ENCODE measurements at places on chromosomes 7 and 10.
A peak's percentile ranks its signal among the peaks of the same experiment; 100 is the strongest.

GRCh38 chr7:84821671-84822534 lies 365.0 kb downstream of the SEMA3D start:
- DNase-seq, result no peak

GRCh38 chr10:25902002-25902401 lies 32.0 kb upstream of the MYO3A start:
- DNase-seq, result no peak

GRCh38 chr7:132148876-132149275 lies 427.4 kb downstream of the PLXNA4 start:
- no peak for DNase-seq

DNA sequence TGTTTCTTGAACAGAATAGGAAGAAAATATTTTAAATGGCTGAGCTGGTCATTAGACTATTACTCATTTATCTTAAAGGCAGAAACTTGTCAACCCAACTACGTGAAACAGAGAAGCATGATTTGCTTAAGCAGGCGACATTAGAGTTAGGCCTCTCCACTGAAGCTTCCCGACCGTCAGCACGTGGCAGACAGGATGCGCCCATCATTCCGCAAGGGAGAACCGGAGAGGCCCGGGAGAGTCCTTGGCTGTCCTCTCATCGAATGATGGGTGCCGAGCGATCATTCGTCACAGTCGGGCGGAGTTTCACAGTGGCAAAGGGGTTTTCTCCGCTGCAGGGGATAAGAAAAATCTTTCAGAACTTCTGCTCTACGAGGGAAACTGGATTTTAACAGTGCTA lies 11.8 kb downstream of the BRI3 start:
- no peak for DNase-seq

GRCh38 chr7:66642932-66643331 lies 14.3 kb downstream of the KCTD7 start:
- no peak for DNase-seq

DNA sequence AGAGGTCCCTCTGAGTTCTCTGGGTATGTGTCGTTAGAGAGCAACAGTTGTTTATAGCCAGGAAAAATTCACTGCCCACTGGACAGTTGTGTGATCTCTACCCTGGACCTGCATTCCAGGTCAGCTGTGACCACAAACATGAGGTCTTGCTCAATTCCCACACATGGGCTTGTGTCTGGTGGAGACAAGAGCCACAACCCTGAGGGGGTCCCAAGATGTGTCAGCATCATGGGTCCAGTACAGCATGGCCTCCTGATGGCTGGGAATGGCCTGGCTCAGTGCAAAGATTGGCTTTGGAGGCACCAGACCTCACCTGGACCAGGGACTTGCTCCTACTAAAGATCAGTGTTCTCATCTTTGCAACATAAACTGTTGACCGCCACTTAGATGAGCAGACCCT lies 751.6 kb downstream of the GRID1 start:
- no peak for DNase-seq

DNA sequence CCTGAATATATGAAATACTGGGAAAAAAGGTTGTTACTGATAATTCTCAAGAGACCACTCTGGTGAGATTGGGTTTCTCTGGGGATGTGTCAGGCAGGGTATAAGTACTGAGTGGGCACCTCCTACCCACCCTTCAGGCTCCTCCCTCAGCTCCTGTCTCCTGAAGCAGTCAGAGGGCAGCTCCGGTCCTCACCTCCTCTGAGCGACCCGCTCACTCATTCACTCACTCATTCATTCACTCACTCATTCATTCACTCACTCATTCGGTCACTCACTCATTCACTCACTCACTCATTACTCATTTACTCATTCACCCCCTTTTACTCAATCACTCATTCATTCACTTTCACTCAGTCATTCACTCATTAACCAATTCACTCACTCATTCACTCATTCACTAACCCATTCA lies 6.9 kb upstream of the PFKP start:
- no peak for DNase-seq

DNA sequence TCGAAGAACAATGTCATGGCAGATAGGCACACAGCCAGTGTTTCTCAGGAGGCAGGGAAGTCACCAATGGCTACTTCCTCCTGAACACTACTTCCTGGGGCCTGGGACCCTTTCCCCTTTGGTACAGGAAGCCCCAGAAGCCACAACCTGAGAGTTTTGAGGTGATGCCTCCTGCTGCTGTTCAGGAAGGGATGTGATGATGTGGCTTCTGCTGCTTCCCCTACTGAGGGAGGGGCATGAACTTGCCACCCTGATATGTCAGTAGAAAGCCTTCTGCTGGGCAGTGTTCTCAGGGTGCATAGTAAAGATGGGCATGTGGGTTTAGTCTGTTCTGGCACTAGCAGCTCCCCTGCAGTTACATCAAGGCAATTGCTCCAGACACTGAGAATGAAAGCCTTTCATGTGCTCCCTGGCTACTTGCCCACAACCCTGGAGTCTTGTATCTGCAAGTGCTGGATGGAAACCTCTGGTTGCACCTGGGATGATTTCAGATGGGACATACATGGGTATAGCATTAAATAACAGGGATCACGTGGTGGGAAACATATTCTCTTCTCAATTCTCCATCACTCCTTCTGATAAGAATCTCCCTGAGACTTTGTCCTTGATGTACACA lies 69.3 kb downstream of the ADRA2A start:
- no peak for DNase-seq

DNA sequence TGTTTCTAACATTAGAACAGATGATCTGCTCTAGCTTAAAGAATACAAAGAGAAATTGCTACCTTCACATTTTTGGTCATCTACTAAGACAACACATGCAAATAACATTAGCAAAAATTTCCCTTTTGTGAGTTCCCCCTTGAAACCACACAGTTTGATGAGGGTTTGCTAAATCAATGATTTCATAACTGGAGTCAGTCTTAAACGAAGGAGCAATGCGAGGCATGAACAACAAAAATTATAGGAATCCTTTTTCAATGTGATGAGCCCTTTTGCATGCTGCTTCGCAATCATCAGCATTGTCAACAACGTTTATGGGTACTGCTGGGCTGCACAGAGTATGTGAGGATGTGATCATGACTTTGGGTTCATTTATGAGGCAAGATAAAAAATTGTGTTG lies 286.4 kb downstream of the C7orf25 start:
- no peak for DNase-seq

DNA sequence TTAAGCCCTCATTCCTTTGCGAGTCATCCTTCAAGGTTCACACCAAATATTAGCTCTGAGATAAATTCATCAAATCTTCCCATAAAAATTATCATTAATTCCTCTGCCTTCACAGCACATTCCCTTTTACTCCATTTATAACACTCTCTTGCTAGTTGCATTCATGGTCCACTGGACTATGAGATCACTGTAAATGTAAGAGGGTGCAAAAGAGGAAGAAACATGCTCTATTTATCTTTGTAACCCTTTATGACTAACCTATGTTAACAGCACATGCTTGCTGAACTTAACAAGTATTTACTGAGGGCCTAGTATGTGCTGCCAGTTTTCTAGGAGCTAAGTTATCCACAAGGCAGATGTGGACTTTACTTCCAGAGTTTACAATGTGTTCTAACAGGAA lies 86.7 kb upstream of the TMEM168 start:
- DNase-seq, result no peak

DNA sequence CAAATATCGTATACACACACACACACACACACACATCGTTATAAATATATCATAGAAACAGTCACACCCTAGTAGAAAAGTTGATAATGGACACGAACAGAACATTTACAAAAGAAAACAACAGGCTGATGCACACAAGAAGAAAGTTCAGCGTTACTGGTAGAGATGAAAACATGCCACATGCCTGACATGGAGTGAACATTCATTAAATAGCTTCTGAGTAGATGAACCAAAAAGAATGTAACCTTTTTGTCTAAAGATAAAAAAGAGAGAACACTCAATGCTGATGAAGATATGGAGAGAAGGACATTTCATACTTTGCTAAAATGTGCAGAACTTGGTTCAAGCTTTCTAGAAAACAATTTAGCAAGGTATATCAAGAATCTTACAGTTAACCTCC lies 173.4 kb upstream of the KLF14 start:
- no peak for DNase-seq

GRCh38 chr10:29392376-29393021 lies 103.6 kb downstream of the LYZL1 start:
- peak; percentile 65 for DNase-seq

- DNase-seq, result no peak
These were observed 38.0 kb upstream of the ACSL5 start for GRCh38 chr10:112335868-112336265.

GRCh38 chr7:117674617-117675016 lies 194.8 kb downstream of the CFTR start:
- DNase-seq, result no peak

DNA sequence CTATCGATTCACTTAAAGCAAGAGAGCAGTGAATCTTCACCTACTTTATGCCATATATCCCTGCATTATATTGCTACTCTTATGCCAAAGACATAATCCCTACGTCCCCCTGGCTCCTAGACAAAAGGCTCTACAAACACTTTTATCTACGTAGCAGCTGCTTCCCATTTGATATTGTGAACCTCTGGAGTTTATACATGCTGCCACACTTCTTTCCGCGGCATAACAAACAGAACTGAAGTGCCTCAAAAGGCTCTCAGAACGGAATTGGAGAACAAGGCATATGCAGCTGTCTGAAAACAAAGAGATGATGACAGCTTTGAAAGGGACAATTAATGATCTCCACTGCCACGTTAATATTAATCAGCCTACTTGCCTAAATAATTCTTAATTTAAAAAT lies 985.6 kb upstream of the LRRN3 start:
- DNase-seq, result no peak

GRCh38 chr10:26446258-26446657 lies 8.1 kb downstream of the APBB1IP start:
- DNase-seq, result no peak

DNA sequence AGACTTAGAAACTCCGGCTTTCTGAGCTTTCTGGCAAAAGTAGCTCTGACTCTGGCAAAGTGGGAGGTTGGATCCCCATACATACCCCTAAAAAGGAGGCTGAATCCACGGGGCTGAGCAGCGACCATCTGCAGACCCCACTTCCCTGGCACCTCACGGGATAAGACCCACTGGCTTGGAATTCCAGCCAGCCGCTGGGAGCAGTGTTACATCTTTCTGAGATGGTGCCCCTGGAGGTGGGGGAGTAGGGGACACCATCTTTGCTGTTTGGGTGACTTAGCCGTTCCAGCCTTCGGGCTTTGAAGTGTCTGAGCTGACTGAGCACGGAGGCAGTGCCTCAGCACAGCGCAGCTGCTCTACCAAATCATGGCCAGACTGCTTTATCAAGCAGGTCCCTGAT lies 45.0 kb upstream of the GRM3 start:
- DNase-seq, result no peak

DNA sequence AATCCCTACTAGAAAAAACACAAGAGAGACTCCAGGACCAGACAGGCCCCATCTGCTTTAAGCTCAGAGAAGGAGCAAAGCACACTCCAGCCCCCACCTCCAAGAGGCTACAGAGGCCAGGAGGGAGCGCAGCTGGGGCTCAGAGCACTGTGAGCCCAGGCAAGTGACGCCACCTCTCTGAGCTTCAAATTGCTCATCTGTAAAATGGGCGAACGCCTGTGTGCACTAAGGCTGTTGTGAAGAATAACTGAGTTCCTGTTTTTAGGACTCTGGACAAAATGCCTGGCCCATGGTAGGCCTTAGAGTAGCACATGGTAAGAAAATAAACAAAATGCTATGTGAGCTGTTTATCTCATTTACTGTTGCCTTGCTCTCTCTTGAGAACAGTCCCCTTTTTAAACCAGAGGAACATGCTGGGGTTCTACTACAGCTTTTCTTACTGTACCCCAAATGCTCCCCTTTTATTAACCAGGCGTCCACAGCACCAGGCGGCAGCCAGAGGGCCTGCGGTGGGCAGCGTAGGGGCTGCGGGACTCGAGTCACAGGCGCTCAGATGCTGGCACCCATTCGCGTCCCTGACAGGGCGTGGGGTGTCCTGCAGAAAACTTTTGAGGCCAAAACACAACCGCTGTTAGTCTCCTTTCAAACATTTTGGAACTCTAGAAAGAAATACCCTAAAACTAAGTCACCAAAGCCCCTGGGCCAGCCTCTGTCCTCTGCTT lies 103.8 kb downstream of the TAX1BP1 start:
- DNase-seq, result no peak

DNA sequence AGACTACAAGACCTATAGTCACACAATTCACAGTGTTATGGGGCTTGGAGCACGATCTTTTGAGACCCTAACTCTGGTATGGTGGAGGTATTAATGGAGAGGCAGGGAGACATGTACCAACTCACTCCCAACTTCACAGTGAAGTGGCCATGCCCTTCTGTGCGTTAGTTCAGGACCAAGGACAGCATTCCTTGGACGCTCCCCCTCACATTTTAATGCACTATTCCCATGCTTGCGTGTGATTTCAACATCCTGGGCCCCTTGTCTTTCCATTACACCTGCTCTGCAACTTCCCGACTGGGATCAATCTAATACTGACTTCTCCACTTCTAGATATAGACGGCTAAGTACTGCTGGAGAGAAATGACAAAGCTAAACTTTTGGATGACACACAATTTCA lies 72.7 kb downstream of the PLCE1 start:
- peak; percentile 72 for DNase-seq

- no peak for DNase-seq
These were observed 8.4 kb downstream of the COL13A1 start for GRCh38 chr10:69810097-69810496.

GRCh38 chr10:112369495-112370423 lies 4.2 kb upstream of the ACSL5 start:
- DNase-seq, result no peak

DNA sequence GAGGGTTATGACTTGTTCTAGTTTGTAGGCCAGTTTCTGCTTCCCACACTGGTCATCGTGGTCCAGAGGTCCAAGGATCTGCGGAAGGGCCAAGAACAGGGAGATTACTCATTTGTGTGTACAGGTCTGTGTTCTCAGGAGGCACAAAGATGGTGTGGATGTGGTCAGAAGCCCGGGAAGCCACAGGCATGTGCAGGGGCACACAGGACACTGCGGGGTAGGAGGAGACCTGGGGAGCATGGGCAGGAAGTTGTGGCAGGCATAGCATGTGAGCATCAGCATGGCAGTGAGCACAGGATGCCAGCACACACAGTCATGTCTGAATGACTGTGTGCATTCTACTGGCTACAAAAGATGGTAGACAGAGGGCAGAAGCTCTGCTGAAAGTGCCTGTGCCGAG lies 445.8 kb downstream of the PLXNA4 start:
- no peak for DNase-seq

- DNase-seq, result no peak
These were observed 56.3 kb downstream of the GRID1 start for GRCh38 chr10:86310291-86310690.

DNA sequence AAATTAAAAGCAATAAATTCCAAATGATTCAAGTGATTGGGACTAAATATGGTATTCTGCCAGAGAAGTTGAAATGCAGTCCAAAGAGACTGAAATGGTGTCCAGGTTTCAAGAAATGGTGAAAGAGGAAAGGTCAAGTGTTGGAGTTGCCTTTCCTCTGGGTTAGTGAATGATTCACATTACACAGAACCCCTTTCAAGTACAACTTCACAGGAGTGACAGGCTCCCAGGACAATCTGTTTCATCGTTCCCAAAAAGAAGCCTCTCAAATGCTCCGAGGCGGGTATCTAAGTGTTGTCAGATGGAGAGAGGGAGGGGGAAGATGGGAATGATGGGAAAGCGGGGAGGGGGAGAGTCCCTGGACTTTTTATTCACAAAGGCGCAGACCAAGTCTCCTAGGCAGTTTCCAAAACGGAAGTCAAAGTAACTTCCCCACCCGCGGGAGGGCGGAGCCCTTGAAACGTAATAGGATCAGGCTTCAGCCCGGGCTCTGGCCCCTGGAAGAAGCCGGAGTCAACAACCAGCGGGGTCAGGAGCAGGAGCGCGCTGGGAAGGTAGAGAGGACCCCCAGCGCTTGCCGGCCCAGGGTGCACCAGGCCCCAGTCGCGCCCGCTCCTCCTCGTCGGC lies 754 bp downstream of the SLC25A13 start:
- DNase-seq, result peak; percentile 91

All from left kidney (tissue), 8 donors.